ENCODE measurements at places on chromosomes 2 and 18.

DNA sequence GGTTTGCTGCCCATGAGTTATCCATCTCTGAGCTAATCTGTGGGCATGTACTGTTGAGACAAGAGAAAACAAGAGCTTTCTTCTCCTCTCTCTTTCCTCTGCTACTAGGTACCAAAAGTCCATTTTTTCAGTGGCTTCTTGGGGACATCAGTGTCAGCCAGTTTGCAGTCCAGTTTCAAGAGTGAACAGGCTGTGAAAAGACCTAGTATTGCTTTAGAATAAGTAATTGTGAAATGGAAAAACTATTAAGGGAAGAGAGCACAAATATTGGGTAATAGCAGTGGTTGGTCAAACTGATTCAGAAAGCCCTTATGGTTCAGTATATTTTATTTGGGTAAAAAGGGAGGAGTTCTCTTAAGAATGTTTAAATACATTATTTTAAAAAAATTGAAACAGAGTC is 33.0 kb upstream of the MEP1B start:
- no peak for DNase-seq

GRCh38 chr2:195352581-195352980 is 304.4 kb upstream of the SLC39A10 start:
- no peak for DNase-seq

- no peak for DNase-seq
Observed at GRCh38 chr2:6148882-6149281, 456.7 kb downstream of the SOX11 start.

DNA sequence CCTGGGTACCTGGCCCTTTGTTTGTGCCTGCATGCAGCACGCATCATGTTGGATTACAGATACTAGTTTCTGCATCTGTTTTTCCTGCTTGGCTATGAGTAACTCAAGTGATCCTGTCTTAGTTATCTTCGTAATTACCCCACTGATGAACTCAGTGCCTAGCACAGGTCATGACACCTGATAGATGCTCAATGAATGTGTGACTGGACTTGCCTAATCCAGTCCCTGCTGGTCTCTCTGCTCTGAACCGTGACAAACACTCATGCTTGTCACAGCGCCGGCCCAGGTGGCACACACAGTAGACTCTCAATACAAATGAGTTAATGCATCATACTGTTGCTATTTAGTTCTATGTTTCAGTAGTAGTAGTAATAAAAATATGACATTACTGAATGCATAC is 31.2 kb upstream of the NTSR2 start:
- no peak for DNase-seq

- DNase-seq = no peak
Observed at GRCh38 chr2:69798909-69799526, 30.4 kb upstream of the GMCL1 start.

DNA sequence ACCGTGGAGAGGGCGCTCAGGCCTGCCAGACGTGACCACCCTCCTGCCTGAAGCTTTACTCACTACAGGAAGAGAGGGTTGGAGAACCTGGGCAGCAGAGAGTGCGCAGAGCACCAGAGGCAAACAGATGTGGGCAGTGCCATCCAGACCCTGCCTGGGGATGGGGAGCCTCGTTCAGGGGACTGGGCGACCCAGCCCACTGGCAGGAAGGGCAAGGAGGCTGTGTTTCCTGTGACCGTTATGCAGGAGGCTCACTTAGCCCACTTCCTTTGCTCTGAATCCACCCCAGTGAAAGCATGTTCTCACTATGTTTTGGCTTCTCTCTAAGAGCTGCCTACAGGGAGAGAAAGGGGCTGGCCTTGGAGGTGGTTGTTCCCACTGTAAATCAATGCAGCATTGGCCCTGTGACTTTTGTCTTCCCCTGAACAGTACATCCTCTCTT is 23.0 kb upstream of the ACKR3 start:
- no peak for DNase-seq

DNA sequence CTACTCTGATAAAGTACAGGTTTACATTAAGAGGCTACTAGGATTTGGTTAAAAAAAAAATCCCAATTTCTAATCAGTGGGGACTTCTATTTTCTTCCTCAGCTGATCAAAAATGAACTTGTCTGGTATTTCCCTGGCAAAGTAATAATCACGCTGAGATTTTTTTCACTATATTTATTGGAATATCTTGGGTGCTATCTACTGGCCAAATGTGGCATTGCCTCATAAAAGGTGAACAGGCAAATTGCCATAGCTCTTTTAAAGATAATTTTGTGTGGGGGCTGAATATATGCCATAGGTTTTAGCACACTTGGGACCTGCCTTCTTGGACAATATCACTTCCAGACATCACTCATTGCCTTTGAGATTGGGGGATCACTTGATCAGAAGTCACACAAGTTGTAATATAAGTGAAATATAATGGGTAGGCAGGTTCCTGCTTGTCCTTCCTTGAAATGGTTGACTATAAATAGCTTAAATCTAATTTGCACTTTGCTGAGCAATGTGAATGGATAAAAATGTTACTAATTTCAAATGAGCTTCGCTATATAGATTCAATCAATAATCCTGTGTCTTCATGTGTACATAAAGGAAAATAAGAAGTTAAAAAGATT is 7.0 kb upstream of the NXPH2 start:
- DNase-seq = no peak

DNA sequence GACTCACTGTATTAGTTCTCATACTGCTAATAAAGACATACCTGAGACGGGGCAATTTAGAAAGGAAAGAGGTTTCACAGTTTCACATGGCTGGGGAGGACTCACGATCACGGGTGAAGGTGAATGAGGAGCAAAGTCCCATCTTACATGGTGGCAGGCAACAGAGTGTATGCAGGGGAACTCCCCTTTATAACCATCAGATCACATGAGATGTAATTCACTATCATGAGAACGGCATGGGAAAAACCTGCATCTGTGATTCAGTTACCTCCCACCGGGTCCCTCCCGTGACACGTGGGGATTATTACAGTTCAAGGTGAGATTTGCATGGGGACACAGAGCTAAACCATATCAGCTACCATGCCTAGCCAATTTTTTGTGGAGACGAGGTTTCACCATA is 168.2 kb downstream of the NEDD4L start:
- DNase-seq = no peak

DNA sequence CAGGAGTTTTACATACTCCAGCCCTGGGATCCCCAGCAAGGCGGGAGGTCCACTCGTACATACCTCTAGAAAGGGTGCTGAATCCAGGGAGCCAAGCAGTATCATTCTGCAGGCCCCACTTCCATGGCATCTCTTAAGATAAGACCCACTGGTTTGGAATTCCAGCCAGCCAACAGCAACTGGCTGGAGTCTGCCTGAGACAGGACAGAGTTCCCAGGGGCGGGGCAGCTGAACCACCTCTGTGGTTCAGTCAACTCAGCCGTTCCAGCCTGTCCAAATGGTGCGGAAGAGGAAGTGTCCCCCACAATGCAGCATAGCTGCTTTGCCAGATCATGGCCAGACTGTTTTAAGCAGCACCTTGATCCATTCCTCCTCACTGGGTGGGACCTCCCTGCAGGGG is 33.2 kb downstream of the ZNF892 start:
- DNase-seq = no peak

GRCh38 chr2:157326698-157327097 is 1.1 kb upstream of the ERMN start:
- DNase-seq = no peak

GRCh38 chr18:36329684-36330434 is 32.3 kb downstream of the FHOD3 start:
- DNase-seq = no peak

DNA sequence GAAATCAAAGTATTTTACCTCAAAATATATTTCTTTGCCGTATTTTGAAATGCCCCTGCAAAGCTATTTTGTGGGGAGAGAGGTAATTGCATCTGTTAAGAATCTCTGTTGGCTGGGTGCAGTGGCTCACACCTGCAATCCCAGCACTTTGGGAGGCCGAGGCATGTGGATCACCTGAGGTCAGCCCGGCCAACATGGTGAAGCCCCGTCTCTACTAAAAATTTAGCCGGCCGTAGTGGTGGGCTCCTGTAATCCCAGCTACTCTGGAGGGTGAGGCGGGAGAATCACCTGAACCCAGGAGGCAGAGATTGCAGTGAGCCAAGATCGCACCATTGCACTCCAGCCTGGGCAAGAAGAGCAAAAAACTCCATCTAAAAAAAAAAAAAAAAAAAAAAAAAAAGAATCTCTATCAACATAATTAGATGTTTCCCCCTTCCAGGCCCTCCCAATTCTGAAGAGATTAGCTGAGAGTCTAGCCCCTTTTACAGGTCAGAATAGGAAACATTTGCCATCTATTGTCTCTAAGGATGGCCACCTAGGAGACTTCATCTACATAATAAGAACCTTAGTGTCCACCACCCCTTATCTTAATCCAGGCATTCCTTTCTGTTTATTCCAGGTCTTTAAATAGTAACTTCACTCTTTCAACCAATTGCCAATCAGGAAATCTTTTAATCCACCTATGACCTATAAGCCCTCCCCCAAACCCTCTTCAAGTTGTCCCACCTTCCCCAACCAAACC is 3.5 kb upstream of the TRAPPC8 start:
- no peak for DNase-seq

- DNase-seq = no peak
Observed at GRCh38 chr2:22273853-22274252, 1111.1 kb upstream of the KLHL29 start.

DNA sequence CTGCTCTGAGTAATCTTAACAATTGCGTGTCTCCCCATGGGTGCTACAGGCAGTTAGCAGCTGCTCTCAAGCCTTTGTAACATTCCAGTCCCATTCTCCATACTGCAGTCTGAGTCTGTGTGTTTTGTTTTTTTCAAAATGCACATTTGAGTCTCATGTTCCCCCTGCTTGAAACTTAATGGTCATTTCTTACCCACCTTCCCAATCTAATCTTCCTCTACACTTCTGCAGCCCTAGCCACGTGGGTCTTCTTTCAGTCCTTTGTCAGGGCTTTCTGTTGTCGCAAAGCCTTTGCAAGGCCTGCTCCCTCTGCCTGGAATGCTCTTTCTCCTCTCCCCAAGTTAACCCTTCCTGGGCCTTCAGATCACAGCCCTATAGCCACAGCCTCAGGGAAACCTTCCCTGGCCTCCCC is 24.5 kb downstream of the ELAC1 start:
- DNase-seq = no peak

- DNase-seq = no peak
Observed at GRCh38 chr2:120305937-120306490, 39.9 kb upstream of the INHBB start.

DNA sequence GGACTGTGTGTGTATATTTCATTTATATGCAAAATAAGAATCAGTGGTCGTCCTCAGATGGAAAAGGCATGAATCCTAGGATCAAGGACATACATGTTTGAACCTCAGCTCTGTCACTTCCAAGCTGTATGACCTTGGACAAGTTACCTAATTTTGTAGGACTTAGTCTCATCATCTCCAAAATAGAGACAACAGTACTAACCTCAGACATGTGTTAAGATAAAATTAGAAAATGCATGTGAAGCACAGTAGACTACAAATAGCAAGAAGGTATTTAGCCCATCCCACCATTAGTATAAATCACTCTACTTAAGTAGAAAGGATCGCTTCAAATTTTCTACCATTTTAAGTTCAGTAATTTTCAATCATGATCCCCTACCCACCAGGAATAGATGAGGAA is 309.8 kb downstream of the ZEB2 start:
- no peak for DNase-seq

GRCh38 chr18:40072761-40073160 is 1882.3 kb upstream of the PIK3C3 start:
- DNase-seq = no peak

GRCh38 chr18:13451661-13452387 is 233.3 kb downstream of the LDLRAD4 start:
- no peak for DNase-seq

- DNase-seq = peak; percentile 26
Observed at GRCh38 chr18:13218368-13218991, at the start of gene LDLRAD4. TSS of gene LDLRAD4 (plus strand) at chr18:13218760.

DNA sequence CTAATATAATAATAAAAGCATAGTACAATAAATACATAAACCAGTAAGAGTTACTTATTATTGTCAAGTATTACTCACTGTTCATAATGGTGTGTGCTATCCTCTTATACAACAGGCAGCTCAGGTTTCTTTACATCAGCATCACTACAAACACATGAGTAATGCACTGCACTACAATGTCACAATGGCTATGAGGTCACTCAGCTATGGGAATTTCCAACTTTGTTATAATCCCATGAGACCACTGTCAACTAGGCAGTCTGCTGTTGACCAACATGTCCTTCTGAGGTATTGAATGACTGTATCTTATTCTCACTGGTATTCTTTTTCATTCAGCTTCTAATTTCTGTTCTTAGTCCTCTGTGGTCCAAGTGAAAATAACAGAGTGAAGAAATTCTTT is 250.4 kb upstream of the DSEL start:
- no peak for DNase-seq

DNA sequence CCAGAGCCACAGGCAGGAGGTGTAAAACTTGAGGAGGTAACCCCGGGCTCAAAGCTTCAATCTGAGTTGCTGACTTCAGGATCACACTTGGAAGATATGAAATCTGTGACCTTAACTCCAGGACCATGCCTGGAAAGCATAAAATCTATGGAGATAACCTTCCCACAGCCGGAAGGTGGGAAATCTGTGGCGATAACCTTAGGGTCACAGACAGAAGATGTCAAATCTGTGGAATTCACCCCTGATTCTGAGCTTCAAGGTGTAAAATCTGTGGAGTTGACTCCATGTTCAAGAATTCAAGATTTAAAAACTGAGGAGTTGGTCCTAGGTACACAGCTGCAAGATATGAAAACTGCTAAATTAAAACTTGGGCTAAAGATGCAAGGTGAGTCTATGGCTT is 11.6 kb upstream of the ZNF512 start:
- DNase-seq = no peak

DNA sequence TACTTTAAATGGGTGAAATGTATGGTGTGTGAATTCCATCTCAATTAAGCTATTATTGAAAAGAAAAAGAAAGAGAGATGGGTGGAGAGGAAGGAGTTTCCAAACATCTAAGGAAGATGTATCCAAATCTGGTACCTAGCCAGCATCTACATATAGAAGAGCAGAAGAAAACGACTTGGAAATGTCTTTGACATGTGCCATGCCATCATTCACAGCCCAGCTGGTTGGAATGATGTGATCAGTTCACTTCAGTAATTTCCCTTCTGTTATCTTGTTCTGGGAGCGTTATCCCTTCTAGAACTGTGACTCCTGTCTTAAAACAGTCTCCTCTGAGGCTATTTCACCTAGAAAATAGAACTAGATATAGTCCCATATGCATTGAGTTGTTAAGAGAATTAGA is 312.8 kb upstream of the GYPC start:
- DNase-seq = no peak

- no peak for DNase-seq
Observed at GRCh38 chr2:130300258-130300969, 42.3 kb upstream of the IMP4 start.

Measured in T-helper 17 cell (primary cell).